CD4-positive, alpha-beta T cell treated with Interleukin-17A for 1 hour (primary cell): ENCODE measurements at places on chromosomes 2 and 18.

- no peak for DNase-seq
These were observed 217.7 kb downstream of the AGAP1 start for GRCh38 chr2:235711527-235711926.

DNA sequence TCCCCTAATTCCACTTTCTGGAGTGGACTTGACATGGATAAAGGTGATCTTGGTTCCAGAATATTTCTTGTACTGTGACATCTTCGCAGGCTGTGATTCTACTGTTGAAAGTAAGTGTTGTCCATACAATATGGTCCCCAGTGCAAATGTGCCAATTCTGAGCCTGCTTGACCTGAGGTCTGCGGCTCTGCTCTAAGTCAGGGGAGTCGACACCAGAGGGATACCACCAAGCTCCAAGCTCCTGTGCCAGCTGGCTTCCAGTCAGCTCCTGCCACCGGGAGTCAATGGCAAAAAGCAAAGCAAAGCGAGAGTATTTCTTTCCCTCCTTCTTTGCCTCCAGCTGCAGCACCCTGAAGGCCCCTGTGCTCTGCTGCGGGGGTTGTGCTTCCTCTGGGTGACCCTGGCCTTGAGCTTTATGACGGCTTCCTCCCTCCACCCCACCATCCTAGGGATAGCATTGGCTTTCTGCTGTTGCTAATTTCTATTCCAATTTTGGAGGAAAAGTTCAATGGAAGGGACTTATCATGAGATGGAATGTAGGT, 50.4 kb downstream of the SLC35F5 start:
- no peak for DNase-seq

DNA sequence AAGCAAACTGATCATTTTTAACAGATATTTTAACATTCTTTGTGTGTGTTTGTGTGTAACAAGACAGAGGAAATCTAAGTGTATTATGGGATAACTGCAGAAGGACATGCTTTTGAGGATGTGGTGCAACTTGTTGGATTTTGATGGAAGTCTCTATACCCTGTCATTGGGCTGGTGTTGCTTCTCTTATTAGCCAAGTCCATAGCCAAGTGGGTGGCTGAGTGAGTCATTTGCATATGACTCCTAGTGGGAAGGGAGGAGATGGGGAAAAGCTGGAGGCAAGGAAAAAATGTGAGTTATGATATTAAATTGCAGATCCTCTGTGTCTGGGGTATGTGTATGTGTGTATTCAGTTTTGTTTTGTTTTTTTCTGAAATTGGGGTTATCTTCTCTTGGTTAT, 879.9 kb downstream of the DCC start:
- DNase-seq: no peak

- no peak for DNase-seq
These were observed 7.8 kb downstream of the RNPEPL1 start for GRCh38 chr2:240576036-240576435.

DNA sequence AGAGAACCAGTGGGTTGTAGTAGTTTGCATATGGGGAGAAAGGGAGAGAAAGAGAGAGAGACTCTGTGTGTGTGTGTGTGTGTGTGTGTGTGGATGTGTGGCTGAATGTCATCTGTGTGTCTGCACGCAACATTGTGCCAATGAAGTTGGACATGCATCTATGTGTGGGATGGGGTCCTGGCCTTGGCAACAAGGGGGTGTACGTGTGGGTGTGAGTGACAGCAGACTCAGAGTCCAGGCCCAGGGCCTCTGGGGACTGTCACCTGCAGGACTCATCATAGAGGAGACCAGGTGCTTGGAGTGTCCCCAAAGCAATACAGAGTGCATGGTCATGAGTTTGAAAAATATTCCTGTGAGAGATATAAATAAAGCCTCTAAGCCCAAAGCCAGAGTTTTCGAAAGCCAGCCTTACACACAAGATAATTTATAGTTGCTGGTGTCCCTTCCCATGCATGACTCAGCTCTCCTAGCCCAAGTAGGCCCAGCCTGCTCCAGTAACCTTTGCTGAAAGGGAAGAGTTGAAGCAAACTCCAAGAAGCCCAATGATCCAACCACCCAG, 59.9 kb downstream of the TNP1 start:
- no peak for DNase-seq
